ENCODE measurements at places on chromosomes 1 and 21. TPM values are rescaled to one million over a fixed set of nuclear protein-coding genes. Genes with fewer than 3 reads are reported as not detected.

The SLC45A3 gene
- 1.8 TPM for total RNA-seq

The CD34 gene
- 49.9 TPM for total RNA-seq

The ADAR gene
- 54.1 TPM for total RNA-seq

The TCHHL1 gene
- total RNA-seq: not detected

The KCNA3 gene
- 0.62 TPM for total RNA-seq

The PLPPR5 gene
- not detected for total RNA-seq

The TXNIP gene
- total RNA-seq: 689 TPM

All from cardiac septum (tissue), 1 donor.